ENCODE measurements at places on chromosomes 16 and 17.

DNA sequence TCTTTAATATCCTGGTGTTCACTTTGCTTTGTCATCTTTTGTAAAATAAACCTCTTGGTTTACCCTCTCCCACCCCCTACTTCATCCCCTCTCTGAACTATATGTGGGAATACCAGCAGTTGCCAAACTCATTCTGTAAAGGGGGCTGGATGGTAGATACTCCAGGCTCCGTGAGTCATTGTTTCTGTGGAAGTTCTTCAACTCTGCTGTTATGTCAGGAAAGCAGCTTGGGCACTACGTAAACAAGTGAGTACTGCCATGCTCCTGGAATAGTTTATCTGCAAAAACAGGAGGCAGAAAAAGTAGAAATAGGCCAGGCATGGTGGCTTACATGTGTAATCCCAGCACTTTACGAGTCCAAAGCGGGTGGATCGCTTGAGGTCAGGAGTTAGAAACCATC is 17.6 kb downstream of the MVP start:
- no peak for DNase-seq

DNA sequence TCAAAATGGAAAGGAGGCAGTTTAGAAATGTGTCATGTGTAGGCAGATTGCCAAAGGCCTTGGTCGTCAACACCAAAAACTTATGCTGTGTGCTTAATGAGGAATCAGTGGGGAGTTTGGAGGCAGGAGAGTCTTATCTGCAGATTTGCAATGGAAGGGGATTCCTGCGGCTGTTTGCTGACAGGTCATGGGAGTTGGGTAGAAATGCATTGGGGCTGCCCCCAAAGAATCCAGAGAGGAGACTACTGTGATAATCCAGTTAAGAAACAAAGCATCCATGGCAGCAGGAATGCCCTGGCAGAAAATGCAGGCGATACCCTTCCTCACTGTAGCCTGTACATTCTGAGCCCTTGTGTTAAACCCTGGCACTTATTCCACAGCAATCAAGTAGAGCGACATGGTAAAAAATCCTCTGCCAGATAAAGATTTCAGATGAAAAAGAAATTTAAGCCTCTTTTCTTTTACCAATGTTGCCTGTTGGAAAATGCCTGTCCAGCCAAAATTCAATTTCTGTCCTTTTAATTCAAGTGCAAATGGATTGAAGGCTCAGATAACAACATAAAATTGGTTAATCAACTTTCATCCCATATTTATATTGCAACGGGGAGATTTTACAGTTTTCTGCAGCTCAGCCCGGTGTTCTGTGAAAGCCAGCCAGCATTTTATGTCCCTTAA is 491.0 kb upstream of the CDH5 start:
- DNase-seq = no peak

- DNase-seq = no peak
These were observed 11.4 kb downstream of the PCTP start for GRCh38 chr17:55762086-55762858.

DNA sequence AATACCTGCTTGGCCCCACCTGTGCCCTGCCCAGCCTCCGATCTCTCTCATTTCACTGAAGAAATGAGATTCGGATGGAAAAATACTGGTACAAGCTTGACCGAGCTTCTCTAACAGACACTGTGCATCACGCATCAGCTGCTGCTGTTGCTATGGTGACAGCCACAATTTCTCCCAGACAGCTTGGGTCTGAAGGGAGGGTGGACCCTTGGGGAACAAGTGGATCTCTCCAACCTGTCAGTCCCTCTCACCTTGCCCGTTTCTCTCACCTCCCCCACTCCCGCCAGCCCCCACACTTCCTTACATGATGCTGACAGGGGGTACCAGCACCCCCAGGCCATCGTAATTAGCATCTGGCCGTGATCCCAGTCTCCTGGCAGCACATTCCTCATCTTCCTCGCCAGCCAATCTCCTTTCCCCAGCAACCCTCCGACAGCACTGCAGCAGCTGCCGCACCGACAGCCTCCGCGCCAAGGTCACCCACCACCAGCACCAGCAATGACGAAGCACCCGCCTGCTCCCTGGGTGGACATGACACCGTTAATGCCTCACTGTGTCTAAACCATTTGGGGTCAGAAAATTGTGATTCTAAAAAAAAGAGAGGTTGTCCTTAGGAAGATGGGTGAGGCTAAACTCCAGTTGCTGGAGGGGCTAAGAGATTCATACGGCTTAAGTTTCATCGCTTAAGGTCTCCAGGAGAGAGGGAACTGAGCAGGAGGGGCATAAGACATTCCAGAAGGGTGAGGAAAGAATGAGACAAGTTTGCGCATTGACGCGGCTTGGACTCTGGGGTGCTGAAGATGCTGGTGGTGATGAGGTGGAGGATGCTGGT is 58.6 kb upstream of the TNRC6A start:
- no peak for DNase-seq

DNA sequence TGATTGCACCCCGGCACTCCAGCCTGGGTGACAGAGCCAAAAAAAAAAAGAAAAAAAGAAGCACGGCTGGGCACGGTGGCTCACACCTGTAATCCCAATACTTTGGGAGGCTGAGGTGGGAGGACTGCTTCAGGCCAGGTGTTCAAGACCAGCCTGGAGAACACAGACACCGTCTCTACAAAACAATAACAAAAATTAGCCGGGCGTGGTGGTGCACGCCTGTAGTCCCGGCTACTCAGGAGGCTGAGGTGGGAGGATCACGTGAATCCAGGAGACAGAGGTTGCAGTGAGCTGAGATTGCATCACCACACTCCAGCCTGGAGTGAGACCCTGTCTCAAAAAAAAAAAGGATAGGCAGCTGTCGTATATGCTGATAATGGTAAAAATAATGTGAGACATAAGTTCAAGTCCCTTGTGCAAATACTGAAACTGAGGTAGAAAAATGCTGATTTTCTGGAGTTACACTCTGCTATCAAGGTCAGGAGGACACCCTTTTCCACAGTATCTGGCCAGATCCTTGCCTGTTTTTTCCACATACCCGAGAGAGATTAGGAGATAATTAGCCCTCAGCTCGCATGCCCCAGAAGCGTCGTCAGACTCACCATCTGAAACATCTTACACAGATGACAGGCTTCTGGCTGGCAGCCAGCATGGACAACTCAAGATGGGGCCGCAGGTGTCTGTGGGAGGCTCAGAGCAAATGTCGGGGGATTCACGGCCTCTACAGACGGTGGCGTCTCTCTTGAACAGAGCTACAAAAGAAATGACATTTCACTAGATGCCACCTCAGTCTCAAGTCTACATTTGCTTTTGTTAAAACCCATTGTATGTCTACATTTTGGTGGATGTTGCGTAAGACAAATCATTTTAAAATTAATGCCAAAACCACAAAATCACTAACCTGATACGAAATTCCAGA is 36.8 kb downstream of the WDR45B start:
- DNase-seq = no peak

DNA sequence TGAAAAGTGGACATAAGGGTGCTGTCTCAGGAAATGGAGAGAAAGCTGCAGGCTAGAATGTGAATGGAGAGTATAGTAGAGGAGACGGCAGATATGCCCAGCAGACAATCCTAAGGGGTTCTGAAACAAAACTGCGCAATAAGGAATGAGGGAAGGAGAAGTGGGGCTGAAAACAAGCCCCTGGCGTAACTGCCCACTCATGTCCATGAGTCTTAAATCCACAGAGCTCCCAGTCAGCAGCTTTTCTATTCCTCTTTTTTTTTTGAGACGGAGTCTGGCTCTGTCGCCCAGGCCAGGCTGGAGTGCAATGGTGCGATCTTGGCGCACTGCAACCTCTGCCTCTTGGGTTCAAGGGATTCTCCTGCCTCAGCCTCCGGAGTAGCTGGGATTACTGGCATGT is 5.9 kb downstream of the STRADA start:
- DNase-seq = no peak

GRCh38 chr16:23453338-23454052 is 506 bp upstream of the COG7 start:
- no peak for DNase-seq

- no peak for DNase-seq
These were observed 4.5 kb upstream of the ZC3H7A start for GRCh38 chr16:11801481-11802021.

- no peak for DNase-seq
These were observed 20.6 kb upstream of the MAPT start for GRCh38 chr17:45873728-45874127.

- no peak for DNase-seq
These were observed 188.6 kb upstream of the PSMD7 start for GRCh38 chr16:74107795-74108610.

DNA sequence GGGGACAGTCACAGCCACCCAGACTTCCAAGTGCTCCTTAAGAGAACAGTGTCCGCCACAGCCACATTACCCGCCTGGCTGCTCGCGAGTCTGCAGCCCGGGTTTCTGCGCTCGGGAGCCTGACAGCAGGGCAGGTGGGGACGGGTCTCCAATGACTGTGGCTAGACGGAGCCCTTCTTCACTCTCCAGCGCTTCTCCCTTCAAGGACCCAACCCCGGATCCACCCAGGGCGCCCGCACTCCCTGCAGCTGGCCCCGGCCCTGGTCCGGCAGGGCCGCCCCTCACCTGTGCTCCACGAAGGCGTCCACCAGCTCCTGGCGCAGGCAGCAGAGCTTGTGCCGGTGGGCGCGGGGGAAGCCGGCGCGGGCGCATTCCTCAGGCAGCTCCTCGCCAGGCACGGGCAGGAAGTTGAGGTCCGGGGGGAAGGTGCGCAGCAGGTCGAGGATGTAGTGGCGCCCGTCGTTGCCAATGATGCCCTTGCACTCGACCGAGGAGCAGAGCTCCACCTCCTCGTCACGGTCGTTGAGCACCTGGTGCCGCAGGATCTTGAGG is 13.9 kb downstream of the CLUH start:
- DNase-seq = no peak

GRCh38 chr17:57861000-57861789 is 11.4 kb upstream of the MRPS23 start:
- no peak for DNase-seq

DNA sequence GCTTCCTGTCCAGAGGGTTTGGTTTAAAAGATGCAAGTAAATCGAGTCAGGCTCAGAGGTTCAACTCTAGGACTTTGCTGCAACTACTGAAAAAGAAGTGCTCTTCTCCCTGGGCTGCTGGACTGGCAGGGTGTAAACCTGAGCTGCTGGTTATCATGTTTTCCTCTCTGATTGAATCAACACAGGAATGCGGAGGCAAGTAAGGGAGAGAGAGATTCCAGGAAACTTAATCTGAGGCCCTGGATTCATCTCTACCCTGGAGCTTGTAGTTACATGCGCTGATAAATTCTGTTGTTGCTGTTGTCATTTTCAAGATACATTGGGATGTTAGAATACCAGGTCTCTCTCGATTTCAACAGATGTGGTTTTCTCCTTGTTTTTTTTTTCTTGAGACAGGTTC is 8.2 kb upstream of the HS3ST3A1 start:
- no peak for DNase-seq

DNA sequence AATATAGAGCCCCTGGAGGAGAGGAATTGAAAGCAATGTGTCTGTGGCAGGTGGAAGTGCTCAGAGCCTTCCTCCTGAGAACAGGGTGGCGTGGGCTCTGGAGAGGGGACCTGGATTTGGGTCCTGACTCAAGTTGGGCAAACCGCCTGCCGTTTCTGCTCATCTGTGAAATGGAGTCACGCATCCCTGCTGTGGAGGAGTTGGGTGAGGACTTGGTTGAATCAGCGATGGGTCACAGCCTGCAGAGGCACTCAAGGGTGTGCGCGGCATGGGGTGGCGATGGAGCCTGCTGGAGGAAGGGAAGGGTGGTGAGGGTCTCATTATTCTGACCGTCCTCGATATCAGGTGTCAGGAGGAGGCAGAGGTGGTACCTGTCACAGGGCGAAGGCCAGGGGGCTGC is 3.1 kb downstream of the ADAD2 start:
- no peak for DNase-seq

GRCh38 chr16:12358898-12359297 is 382.4 kb downstream of the SNX29 start:
- DNase-seq = no peak

GRCh38 chr16:6189216-6189615 is 1091.6 kb upstream of the EEF2KMT start:
- no peak for DNase-seq

GRCh38 chr17:38428112-38428642 is at the start of gene ARHGAP23:
Gene ARHGAP23 (plus strand): TSS chr17:38428464. CDS start chr17:38428486, 22 bp downstream.
- DNase-seq = no peak

DNA sequence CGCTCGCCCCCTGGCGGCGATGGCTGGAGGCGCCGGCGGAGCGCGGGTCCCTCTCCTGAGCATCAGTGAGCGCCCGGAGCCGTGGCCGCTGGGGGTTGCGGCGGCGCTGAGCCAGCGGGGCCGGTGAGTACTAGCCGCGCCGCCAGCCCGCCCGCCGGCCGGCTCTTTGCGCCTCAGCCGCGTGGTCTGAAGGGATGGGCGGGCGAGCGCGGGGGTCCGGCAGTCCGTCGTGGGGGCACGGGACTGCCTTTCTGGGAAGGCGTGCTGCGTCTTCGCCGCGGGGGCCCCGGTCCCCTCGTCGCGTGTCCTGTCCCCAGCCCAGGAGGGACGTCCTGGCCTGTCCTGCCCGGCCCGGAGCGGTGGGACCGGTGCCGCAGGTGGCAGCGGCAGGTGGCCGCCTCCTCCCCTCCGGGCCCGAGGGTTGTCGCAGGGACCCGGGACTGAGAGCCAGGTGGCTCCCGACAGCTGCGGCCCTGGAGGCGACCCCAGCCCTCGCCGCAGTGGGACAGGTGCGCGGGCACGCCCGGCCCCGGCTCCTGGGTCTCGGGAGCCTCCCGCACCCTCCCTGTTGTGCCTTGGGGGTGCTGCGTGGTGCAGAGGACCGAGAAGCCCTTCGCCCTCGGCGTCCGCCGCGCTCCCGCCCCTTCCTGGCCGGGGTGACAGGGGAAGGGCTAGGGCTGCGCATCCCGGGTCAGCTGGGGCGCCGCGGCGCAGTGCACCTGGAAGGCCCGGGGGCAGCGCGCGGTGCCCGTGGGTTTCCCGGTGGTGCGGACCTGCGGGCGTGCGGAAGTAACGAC is at the start of gene SPECC1:
TSS of gene SPECC1 (plus strand) at position 58 of the 797 bp plus-strand sequence. CDS start 87,293 bp downstream, outside the sequence.
- DNase-seq = no peak

GRCh38 chr16:3459401-3460090 is 16.1 kb downstream of the NAA60 start:
- DNase-seq = no peak

- DNase-seq = no peak
These were observed 9.6 kb downstream of the AFMID start for GRCh38 chr17:78196716-78197115.

Data from activated CD8-positive, alpha-beta memory T cell treated with anti-CD3 and anti-CD28 coated beads for 48 hours (primary cell).